ENCODE measurements at places on chromosomes 4 and X. TPM values are rescaled to one million over a fixed set of nuclear protein-coding genes. Genes with fewer than 3 reads are reported as not detected.

Gene COX7B2
- not detected for total RNA-seq

Gene WDR17
- total RNA-seq, result 0.11 TPM

Gene SLC25A43
- total RNA-seq, result 17.8 TPM

Gene FBXL5
- total RNA-seq, result 167 TPM

Gene TMPRSS11A
- total RNA-seq, result not detected

Gene ARHGAP36
- total RNA-seq, result not detected

Gene MCUB
- total RNA-seq, result 96.6 TPM

Gene RUFY3
- total RNA-seq, result 36.4 TPM

DNA sequence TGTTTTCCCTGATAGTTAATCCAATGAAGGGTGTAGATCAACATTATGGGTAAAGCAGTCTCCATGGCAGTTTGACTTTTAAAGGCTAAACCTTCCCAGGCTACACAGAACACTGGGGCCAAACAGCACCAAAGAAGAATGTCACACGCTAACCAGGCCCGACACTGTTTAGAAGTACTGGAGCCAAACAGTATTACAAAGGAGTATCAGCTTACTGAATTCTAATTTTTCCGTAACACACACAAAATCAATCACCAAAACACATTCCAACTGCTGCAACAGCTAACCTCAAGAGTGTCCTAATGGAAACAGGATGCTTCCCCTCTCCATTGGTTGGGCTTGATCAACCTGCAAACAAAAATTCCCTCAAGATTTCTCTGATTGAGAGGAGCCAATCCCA, 783.5 kb downstream of the PCDH18 start:
- no peak for DNase-seq

- DNase-seq, result peak; percentile 56
Measured at GRCh38 chr4:67871867-67872266, 11.9 kb downstream of the TMPRSS11D start.

DNA sequence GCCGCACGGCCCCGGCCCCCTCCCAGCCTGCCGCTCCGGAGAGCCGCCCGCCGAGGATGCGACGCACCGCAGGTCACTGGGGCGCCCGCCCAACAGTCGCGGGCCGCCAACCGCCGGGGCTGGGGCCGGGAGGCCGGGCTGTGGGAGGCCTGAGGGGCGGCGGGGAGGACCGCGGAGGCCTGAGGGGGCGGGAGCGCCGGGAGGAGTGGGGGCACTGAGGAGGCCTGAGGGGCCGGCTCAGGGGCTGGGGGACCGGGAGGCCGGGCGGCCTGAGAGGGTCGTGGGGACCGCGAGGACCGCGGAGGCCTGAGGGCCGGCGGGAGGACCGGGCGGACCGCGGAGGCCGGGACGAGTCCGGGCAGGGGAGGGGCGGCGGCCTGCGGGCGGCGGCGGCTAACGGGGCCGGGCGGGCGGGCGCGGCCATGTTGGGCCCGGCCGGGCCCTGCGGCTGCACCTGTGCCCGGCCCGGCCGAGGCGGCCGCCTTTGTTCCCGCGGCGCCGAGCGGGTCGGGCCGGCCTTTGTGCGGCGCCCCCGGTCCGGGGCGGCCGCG, 353 bp downstream of the NSD2 start:
- DNase-seq, result no peak

DNA sequence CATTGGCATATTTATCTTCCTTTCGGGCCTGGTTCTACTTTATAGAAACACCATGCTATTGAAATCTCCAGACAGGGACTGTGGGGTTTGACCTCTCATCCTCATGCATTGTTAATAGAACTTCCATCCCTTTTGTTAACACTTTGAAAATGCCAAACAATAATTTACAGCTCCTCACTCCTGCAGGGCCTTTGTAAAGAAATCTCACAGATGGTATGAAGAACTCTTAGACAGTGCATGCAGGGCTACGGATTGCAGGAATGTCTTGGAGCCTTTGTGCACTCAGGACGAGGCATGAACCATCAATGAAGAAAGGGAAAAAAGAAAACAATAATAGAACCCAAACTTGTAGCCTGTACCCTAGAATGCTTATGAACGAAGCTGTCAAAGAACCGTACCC, 92.8 kb upstream of the TMEM47 start:
- DNase-seq, result no peak

- DNase-seq, result no peak
Measured at GRCh38 chr4:156195914-156196313, 242.2 kb upstream of the CTSO start.

- DNase-seq, result peak; percentile 77
Measured at GRCh38 chrX:132435222-132435621, 53.6 kb downstream of the MBNL3 start.

DNA sequence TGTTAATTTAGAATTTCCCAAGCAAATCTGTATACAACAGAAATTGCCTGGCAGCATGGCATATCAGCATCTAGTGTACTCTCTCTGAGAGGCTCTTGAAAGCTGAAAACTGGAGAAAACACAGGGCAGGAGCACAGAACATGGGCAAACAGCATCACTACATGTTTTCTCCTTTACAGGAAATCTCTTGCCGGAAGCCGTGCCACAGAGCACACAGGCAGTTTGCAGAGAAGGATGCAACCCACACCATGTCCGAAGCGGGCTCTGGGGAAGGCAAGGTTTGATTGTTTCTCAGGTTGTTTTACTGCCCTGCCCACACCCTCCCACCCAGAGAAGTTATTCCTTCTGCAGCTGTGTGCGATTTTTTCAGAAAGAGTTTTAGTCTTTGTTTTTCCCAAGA, 41.1 kb upstream of the FAM9C start:
- no peak for DNase-seq

GRCh38 chr4:47747211-47747610, 90.7 kb downstream of the CORIN start:
- DNase-seq, result no peak

DNA sequence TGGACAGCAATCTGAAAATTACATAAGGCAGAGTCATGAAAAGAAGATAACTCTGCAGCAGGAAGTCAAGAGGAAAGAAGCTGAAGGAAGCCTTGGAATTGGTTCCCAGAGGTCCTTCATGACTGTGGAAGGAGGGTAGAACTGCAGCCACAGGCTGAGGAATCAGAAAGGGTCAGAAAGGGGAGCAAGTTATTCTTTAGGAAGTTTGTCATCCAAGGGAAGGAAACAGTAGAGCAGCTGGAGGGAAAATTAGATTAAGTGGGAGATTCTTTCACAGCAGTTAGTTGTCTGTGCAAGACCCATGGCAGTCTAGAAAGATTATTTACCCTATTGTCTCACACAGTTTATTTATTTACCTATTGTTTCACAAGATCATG, 9.3 kb upstream of the ADH1C start:
- DNase-seq, result no peak

DNA sequence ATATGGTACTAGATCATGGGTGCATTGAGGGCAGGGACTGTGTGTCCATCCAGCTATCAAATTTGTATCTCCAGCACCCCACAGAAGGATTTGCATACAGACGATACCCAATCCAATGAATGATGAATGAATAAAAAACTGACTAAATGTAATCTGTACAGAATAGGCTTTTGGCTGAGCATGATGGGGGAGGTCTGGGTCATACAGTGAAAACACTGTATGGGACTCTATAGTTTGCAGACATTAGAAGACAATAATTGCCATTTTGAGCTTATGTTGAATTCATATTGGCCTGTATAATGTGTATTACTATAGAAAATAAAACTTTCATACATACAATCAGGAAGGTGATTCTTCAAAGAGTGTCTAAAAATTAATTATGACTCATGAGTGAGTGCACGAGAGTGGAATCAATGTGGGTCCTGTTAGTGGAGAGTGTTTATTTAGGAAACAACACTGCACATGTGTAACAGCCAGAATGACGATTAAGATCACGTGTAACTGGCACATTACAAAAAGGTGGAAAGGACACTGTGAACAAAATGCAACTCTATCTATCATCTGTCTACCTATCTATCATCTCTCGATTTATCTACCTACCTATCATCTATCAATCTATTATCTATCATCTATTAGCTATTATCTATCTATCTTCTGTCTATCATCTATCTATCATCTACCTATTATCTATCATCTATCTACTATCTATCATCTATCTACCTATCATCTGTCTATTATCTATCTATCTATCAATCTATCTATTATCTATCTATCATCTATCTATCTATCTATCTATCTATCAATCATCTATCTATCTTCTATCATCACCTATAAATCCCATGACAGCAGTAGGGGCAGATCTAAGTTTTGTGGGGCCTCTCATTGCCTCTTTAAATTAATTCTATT, 201.3 kb downstream of the PTTG2 start:
- DNase-seq, result no peak

GRCh38 chrX:26219351-26219750, 3.4 kb downstream of the MAGEB5 start:
- DNase-seq, result no peak

DNA sequence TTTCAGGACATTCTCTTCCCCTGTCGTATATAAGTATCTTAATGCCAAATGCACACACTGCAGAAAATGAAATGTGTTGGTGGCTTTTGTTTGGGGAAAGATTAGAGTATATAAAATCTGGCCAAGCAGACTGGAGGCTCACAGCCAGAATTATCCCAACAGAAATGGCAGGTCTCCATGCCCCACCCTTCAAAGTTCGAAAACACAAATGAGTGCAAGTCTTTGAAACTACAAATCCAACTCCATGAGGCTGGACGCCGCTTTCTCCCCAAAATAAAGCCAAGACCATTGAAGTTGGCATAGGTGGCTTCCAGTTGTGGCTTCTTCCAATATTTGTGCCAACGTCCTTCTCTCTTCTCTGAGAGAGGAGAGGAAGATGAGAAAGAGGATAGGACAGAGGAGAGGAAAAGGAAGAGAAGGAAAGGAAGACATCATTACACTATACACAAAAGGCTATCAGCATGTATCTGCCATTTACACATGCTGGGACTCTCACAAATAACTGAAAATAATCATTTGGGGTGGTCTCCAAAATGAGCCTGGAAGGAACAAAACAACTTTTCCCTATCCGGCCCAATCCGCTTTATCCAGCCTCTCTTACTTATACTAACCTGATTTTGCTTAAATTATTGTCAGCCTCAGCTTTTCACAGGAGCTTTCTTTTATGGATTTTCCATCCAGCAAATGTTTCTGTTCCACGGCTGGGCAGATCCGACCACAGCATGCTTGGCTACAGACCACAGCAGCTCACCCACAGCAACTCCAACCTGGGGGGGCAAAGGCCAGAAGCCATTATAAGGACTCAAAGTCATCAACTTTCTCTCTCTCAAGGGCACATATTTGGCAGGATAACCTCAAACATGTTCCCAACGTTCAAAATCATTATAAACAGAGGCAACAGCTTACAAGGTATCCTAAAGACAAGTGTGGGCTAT, 71.7 kb downstream of the APBB2 start:
- DNase-seq, result peak; percentile 90

- no peak for DNase-seq
Measured at GRCh38 chrX:152537373-152537772, 86.3 kb upstream of the GABRA3 start.

DNA sequence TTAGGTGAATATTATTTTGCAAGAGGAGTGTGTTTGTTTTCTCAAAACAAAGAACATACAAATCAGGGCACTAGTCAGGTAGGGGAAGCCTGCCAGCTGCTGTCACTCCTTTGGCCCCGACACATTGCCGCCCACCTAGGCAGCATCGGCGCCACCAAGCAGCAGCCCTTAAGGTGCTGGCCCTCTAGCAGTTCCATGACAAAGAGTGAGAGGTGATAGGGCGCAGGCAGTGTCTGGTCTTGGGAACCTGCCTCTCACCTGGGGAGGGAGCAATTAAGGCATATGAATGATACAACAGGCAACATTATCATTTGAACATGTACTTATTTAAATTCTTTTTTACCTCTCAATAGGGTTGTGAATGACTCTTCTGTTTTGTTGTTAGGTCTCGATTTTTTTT, 135.1 kb downstream of the PLS3 start:
- DNase-seq, result no peak

DNA sequence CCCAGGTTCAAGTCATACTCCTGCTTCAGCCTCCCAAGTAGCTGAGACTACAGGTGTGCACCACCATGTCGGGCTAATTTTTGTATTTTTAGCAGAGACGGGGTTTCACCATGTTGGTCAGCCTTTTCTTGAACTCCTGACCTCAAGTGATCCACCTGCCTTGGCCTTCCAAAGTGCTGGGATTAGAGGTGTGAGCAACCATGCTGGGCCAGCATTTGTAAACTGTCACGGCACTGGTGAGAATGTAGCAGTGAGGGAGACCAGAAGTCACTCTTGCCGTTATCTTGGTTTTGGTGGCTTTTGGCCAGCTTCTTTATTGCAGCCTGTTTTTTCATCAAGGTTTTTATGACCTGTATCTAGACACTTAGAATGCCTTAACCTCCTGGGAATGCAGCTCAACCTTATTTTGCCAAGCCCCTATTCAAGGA, 22.4 kb downstream of the PCDH18 start:
- no peak for DNase-seq

DNA sequence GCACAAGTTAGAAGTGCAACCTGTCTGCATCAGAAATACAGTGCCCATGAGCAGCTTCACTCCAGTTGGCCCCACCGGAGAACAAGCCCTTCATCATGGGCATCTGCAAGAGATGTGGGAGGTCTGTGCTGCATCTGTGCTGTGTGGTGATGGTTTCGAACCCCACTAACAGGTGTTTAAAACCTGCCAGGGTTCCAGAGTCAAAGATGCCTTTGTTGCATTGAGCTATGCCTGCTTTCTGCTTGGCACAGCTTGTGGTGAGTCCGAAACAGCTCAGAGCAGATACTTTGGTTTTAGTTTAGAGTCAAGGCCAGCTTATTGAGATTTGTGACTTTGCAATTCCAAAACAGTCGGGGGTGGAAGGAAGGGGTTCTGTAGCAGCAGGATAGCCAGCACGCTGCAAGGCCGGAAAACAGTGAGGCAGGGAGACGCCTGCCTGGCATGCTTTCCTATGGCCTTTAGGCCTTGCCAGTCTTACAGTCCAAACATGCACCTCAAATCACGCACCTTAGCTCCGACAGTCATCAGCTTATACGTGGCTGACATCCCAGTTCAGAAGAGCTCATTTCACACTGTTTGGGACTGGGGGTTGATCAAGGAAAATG, 21.8 kb downstream of the MAGEA9 start:
- no peak for DNase-seq

- no peak for DNase-seq
Measured at GRCh38 chr4:74549936-74550335, 105.0 kb downstream of the AREG start.

GRCh38 chrX:1587161-1587560, 4.2 kb upstream of the AKAP17A start:
- DNase-seq, result no peak

DNA sequence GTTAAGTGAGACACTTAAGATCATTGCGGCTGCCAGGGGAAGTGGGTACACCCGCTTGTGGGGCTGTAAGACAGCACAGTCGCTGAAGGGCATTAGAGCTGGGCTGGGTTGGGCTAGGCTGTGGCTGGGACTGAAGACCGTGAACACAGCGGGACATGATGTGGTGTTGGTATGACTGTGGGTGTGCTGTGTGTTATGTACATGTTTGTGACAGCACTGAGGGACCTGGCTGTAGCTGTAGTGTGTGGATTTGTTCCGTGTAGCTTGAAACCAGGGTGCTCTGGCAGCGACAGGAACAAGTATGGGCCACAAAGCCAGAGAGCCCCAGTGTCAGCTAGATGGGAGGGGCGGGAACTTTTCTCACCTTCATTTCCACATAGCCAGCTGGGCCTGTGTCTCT, 82.1 kb downstream of the NHSL2 start:
- DNase-seq, result no peak

GRCh38 chrX:30533266-30533665, 44.3 kb downstream of the TASL start:
- DNase-seq, result peak; percentile 7

- DNase-seq, result no peak
Measured at GRCh38 chrX:69060631-69061408, 104.4 kb downstream of the PJA1 start.

GRCh38 chr4:165656399-165656798, 216.6 kb upstream of the TLL1 start:
- DNase-seq, result no peak

Data from LHCN-M2 (cell line).